ENCODE measurements at places on chromosomes 4 and X. TPM values are rescaled to one million over a fixed set of nuclear protein-coding genes. Genes with fewer than 3 reads are reported as not detected.
A peak's percentile ranks its signal among the peaks of the same experiment; 100 is the strongest.

Gene CXCL11
- total RNA-seq, result not detected

Gene LRAT
- 0.14 TPM for total RNA-seq

Gene IGSF1
- total RNA-seq, result 1.9 TPM

Gene ENPEP
- not detected for total RNA-seq

DNA sequence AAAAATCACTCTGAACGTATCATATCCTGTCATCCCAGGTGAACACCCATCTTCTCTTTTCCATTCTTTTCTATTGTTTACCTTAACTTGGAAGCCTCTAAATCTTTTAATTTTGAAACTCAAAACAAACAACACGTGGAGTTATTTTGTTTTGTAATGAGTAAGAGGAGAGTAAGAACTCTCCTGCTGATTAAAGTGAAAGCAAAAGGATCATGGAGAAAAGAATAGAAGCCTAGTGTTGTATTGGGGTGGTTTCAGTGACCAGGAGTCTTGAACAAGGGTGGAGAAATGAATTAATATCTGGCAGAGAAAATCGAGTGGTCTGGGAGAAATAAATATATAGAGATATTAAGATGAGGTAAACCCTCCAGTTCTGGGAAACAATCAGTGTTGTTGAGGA is 237.4 kb upstream of the UGT8 start:
- DNase-seq, result no peak

DNA sequence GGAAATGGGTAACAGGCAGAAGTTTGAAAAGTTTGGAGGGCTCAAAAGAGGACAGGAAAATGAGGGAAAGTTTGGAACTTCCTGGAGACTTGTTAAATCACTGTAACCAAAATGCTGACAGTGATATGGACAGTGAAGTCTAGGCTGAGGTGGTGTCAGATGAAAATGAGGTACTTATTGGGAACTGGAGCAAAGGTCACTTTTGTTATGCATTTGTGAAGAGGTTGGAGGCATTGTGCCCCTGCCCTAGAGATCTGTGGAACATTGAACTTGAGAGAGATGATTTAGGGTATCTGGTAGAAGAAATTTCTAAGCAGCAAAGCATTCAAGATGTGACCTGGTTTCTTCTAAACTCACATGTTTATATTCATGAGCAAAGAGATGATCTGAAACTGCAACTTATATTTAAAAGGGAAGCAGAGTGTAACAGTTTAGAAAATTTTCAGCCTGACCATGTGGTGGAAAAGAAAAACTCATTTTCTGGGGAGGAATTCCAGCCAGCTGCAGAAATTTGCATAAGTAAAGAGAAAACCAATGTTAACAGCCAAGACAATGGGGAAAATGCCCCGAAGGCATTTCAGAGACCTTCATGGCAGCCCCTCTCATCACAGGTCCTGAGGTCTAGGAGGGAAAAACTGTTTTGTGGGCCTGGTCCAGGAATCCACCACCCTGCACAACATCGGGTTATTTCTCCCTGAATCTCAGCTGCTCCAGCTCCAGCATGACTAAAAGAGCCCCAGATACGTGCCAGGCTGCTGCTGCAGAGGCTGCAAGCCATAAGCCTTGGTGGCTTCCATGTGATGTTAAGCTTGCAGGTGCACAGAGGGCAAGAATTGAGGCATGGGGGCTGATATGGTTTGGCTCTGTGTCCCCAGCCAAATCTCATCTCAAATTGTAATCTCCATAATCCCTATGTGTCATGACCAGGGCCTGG is 632.5 kb upstream of the GNPDA2 start:
- DNase-seq, result no peak

- DNase-seq, result no peak
Measured at GRCh38 chr4:158861766-158862165, 92.9 kb downstream of the FNIP2 start.

GRCh38 chrX:18619288-18619687 is 52.6 kb downstream of the RS1 start:
- no peak for DNase-seq

GRCh38 chr4:98113012-98113411 is 30.3 kb downstream of the STPG2 start:
- DNase-seq, result peak; percentile 7

DNA sequence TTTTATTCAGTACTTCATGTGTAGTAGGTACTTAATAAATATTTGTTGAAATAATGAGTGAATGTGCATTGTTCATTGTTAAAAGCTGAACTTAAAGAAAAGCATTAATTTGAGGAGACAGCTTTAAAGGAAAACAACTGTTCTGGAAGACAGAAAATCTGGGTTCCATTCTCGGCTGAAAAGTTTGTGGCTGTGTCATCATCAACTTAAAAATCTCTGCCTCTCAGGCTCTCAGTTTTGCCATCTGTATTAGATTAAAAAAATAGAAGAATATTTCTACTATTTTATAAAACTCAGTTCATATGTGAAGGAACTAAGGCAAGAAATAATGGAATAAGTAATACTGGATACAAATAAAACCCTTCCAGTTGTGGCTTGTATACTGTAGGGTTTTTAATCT is 62.5 kb downstream of the FSTL5 start:
- DNase-seq, result no peak

All from H4 (cell line).